ENCODE measurements at places on chromosomes 7 and 10.

GRCh38 chr7:154424350-154424749 is 372.2 kb downstream of the DPP6 start:
- DNase-seq, result peak; percentile 72

- no peak for DNase-seq
Measured at GRCh38 chr10:23270531-23270930, 74.1 kb downstream of the C10orf67 start.

- DNase-seq, result no peak
Measured at GRCh38 chr10:99170116-99170675, 65.5 kb downstream of the HPSE2 start.

DNA sequence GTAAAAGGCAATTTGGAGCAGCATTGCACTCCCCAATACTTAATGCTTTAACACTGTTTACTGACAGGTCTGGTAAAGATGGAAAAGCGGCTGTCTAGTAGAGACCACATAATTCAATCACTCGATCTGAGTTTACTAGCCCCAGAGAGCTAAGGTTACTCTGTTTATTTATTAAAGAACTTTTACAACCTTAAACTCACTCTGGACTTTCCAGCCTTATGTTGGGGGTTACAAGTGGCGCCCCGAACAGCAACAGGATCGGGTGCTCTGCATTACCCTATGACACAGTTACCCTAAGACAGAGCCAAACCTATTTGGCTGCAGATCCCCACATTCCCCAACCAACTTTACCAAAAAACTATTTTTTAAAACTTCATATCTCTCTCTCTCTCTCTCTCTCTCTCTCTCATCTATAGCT is 43.9 kb downstream of the MRPS24 start:
- no peak for DNase-seq

DNA sequence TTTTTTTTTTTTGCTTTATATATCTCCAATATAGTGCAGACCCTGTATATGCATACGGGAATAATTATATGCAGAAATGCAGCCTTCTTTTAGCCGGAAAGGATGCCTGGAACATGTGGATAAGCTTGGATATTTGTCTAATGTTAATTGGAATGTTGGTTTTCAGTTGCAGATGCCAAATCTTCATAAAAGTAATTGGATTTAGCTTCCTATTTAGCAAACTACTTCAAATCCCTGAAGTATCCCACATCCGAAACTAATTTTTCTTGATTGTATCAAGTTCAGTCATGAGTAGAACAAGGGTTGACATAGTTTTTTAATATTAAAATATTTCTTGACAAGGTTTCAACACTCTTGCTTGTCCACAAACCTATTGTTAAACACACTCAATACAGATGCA is 281.7 kb downstream of the BBS9 start:
- DNase-seq, result peak; percentile 28

DNA sequence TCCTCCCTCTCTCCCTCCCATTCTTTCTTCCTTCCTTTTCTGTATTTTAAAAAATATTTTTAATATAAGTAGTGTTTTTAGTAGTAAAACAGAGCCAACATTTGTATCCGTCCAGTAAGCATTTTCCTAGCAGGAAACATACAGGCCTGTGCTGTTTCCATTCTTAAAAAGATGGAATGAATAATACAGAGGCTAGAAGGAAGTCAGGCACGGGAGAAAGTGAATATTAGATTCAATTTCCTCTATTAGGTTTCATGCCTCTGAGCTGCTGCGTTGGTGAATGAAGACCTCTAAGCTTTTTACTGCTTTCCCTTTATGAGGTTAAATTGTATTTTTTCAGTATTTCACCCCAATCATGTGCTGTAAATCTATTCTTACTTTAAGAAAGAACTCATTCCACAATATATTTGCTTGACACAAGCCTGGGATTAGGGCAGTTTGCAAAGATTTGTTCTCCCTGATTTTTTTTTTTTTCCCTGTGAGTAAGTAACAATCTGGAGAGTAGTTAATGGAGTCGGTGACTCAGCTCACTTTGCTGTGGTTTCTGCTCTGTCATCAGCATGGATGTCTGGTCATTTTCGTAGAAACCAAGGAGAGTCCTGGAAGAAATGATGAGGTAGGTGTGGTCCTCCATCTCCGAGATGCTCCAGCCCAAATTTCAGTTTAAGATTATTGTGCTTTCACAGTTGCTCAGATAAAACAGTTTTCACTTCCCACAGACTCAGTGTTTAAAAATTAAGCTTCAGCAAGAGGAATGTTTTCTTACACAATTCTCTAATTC is 76.1 kb upstream of the PITRM1 start:
- DNase-seq, result peak; percentile 38

GRCh38 chr7:40546616-40547501 is 412.1 kb downstream of the SUGCT start:
- DNase-seq, result no peak

DNA sequence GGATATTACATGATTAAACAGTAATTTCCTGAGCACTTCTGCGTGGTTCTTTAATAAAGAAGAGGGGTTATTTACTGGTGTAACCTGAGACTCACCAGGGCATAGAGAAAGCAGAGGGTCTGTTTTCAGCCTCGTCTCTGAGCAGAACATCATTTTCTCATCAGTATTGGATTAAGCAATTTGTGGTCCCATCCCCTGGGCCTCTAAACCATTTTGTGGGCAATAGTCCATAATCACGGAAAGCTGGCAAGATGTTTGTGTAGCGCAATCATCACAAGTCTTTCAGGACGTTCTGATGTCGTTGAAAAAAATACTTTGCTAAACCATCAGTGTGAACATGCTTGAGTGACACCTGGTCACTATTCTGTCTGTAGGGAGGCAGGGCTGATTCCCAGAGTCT is 37.1 kb upstream of the SEC61G start:
- no peak for DNase-seq

GRCh38 chr10:65628493-65629139 is 1297.2 kb upstream of the LRRTM3 start:
- no peak for DNase-seq

DNA sequence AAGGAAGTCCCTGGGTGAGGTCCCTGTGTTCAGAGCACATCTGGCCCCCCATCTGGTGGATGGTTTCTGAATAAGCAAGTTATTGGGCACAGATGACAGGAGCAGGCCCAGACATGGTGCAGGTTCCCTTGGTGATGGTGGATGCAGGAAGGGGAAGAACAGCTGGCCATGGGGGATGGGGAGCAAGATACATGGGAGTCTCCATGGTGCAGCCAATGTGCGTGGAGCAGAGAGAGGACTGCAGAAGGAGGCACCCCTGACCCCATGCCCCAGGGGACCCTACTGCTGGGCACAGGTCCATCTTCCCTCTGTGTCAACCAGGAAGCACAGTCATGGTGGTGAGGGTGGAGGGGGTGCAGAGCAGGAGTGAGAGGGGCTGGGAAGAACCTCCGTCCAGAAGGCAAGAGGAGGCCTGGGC is 43.8 kb upstream of the RABGEF1 start:
- DNase-seq, result peak; percentile 40

DNA sequence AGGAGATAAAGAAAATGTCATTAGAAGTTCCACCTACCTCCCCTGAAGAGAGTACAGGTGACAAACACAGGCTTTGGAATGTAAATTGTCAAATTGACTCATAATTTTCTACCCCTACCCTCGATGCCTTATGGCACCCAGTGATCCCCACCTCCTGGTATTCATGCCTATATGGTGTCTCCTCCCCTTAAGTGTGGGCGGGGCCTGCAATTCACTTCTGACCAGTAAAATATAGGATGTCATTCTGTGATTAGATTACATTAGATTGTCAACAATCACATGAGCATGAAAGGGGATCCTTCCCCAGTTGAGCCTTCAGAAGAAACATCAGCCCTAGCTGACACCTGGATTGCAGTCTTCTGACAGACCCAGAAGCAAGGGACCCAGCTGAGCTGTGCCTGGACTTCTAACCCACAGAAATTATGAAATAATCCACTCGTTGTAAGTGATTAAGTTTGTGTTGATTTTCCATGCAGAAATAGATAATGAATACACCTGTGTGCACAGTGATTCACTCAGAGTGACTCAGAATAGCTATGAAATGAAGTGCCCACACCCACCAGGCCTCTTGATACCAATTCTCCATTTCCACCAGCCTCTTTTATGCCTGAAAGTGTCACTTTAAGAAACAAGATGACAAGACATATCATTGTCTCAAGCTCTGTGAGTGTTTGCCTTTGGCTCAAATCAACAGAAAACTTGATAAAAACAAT is 8.5 kb upstream of the SLC39A12 start:
- DNase-seq, result no peak

DNA sequence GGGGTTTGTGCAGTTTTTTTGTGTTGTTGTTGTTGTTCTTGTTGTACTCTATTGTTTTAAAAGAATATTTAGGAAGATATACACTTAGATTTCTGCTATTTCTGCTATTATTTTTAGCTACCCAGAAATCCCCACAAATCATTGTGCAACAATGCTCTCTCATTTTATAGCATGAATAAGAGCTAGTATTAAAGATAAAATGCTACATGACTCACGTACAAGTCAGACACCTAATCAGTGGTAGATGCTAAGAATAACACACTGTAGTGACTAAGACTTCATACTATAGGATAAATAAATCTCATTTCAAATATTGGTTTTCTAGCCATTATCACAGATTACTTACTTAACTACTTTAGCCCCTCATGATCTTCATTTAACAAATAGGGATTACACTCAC is 920.5 kb downstream of the KCNMA1 start:
- DNase-seq, result no peak

DNA sequence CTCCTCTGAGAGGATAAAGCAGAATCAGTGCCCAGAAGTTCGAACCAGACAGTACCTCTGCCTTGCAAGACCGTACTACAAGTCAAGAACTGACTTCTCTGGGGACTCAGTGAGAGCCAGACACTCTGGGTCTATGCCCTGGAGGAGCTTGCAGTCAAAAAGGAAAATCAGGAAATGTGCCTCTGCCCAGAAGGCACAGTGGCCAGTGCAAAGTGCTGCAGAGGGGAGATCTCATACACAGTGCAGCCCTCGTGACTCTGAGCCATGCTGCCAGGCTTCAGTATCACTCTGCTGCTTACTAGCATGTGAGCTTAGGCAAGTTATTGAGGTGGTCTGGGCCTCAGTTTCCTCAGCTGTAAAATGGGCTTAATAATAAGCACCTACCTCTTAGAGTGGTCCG is 144.0 kb upstream of the NPY start:
- DNase-seq, result no peak

GRCh38 chr7:108235451-108236061 is 105.4 kb upstream of the LAMB4 start:
- no peak for DNase-seq

GRCh38 chr10:12417331-12417730 is 68.0 kb downstream of the CAMK1D start:
- no peak for DNase-seq

DNA sequence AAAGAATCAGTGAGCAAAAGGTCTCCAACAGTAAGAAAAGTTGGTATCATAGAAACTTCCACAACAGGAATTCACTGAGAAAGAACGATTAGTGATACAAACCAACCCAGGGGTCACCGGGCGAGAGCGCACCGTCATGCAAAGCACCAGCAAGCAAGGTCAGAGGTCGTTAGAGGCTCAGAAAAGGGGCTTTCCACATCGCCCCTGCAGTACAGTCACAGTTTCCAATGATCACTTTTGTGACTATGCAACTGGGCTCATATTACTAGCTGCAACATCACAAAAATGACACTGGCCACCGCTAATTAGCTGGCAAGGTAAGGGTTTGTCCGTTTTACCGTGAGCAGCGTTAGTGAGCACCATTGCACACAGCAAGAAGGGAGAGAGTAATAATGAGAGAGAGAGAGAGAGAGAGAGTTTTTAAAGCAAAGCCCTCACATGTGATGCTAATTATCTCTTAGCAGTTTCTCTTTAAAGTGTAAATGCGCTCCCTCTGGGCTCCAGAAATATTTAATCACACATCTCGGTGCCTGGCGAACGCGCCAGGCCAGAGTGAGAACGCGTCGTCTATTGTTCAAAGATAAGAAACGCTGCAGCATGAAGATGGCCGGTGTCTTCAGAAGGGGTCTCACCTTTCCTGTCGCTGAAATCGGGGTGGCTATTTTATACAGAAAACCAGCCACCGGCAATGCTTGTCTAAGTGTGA is 237.5 kb downstream of the DNAJB6 start:
- DNase-seq, result no peak

DNA sequence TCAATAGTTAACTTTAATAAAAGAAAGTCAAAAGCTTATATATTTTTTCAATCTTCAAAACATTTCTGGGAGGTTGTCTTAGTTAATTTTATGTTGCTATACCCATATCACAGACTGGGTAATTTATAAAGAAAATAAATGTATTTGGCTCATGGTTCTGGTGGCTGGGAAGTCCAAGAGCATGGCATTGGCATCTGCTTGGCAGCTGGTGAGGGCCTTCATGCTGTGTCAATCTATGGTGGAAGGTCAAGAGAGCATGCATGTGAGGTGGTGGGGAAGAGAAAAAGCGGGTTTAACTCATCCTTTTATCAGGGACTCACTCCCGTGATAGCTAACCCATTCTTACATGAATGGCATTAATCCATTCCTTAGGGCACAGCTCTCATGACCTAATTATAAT is 119.8 kb downstream of the EGFR start:
- DNase-seq, result no peak

DNA sequence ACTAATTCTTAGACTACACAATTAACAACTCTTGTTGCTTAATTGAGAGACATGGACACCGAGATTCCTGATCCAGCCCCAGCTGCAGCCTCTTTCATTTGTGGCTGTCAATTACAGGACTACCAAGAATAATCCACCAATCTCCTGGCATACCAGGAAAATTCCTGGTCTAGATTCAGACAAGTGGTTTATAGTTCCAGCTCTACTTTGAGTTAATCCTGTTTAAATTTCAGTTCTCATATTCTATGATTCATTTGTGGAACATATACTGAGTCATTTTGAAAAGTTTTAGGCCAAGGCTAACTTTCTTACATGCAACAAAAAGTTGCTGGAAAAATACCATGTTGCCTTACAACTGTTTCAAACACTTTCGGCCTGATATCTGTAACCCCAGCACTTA is 253.5 kb downstream of the MAGI2 start:
- no peak for DNase-seq

GRCh38 chr7:5408777-5409176 is 14.9 kb downstream of the TNRC18 start:
- DNase-seq, result no peak

GRCh38 chr10:86938260-86938659 is 19.2 kb downstream of the MMRN2 start:
- no peak for DNase-seq

- DNase-seq, result no peak
Measured at GRCh38 chr10:132503581-132504421, 33.8 kb upstream of the INPP5A start.

DNA sequence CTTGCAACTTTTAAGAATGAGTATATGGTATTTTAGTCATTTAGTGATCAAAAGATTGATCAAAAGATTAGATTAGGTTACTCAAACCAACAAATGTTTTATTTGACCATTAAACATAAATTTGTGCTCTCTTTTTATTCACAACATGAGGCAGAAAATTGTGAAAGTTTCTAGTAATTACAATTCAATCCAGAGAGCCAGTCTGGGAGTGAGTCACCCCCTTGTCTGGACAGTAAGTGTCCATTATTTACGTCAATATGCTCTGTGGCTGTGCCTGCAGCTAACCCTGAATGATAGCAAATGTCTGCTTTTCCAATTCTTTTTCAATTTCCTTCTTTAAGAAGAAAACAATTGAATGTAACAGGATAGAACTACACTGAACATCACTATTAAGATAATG is 27.9 kb downstream of the GNG11 start:
- no peak for DNase-seq

- peak; percentile 51 for DNase-seq
Measured at GRCh38 chr7:80147543-80148391, 13.1 kb downstream of the GNAI1 start.

Measured in tongue (tissue), 3 donors.